ENCODE measurements at places on chromosomes 6 and 20.

GRCh38 chr20:47927944-47928343 is 142.7 kb upstream of the SULF2 start:
- DNase-seq, result no peak

DNA sequence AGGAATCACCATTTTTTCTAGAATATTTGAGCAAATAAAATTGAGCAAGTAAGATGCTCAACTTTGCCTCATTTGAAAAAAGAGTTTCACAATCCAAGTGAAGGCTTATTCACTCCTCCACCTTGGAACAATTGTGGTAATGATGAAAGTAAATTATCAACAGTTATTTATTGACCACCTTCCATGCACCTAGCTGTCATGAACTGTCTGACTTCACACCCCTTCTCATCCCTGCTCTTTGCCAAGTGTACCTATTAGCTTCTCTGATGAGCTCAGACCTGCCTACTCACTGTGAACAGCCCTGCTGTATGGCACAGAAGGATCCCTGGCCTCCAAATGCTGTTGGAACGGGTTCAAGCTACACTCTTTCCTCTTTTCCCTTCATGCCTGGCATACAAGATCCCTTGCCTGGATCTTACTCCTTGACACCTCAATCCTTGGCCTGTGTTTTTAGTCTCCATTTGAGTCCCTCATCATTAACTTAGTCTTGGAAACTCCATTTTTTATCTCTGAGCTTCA is 99.0 kb upstream of the PREP start:
- no peak for DNase-seq

GRCh38 chr6:11072101-11072500 is 21.5 kb upstream of the SMIM13 start:
- no peak for DNase-seq

DNA sequence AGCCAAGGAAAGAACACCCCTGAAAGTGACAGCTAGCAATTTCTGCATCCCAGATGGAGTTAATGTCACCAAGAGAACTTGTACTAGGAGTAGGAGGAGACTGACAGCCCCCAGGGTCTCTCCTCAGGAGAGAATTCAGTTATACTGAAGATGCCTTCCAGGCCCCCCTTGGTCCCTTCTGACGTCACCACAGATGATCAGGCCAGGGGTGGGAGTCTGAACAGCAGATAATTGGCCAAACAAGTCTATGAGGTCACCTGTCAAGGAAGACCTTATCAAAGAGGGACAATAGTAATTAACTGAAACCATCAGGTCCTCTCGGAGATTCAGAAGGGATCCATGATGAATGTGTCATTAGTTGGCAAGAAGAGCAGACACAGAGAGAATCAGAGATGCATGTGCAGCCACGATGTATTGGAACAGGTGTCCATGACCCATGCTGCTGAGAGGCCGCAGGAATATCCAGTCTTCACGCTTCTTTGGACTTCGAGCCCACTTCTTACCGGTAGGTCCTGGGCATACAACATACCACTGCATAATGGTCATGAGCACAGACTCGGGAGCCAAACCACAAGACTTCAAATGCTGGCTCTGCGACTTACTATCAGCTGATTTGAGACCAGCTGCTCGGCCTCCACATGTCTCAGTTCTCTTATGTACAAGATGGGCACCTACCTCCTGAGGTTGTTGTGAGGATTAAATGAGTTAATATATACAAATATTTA is 10.2 kb downstream of the TRIM10 start:
- DNase-seq, result no peak

DNA sequence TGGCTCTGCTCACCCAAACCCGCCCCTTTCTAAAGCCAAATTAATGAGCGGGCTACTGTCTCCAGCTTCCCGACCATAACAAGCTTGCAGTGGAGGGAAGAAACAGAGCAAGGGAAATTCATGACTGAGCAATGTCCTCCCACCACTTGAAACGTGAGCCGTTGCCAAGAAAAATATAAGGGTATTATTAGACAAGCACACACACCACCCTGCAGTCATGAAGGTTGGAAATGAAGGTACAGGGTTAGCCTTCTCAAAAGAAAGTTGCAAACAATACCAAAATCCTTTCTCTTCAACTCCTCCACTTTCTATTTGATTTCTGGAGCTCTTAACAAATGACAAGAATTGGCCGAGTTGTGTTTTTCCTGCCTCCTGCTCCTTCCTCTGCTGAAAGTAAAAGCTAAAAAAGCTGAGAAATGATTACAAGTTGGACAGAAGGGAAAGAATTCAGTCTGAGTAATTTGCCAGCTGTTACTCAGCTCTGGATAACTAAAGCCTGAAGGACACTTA is 151.1 kb upstream of the B3GAT2 start:
- no peak for DNase-seq

DNA sequence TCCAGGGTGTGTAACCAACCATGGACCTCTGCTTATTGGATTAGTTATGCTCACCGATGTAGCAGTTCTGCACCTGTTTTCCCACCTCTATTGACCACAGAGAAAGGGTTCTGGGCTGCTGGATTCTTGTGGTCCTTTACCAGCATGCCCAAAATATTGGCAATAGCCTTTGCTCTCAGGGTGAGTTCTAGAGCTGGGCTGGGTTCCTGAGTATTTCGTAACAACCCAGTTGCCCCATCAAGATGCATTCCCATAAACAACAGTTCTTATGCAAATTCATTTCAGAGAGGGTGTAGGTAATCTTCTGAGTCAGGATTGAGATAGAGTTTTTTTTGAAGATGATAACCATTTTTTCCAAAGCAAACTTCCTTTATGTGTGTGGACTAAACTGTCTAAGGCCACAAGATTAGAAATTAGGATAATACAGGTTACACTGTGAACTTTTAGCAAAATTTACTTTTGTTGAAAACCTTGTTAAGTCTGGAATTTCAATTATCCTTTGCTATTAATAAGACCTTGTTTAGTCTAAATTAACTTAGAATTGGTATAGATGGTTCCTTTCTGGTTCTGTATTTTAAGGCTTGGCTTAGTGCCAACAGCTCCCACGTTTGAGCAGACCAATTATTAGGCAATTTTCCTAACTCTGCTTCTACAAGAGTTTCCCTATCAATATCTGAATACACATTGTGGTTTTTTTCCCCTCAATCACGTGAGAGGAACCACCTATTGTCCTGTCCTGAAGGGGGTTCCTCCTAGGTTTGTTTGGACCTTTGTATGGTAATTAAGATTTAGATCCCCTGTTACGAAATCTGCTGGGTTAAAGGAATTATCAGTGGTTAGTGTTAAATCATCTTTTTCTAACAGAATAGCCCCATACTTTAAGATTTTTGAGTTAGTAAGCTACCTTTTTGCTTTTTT is 46.1 kb downstream of the TBX18 start:
- no peak for DNase-seq

DNA sequence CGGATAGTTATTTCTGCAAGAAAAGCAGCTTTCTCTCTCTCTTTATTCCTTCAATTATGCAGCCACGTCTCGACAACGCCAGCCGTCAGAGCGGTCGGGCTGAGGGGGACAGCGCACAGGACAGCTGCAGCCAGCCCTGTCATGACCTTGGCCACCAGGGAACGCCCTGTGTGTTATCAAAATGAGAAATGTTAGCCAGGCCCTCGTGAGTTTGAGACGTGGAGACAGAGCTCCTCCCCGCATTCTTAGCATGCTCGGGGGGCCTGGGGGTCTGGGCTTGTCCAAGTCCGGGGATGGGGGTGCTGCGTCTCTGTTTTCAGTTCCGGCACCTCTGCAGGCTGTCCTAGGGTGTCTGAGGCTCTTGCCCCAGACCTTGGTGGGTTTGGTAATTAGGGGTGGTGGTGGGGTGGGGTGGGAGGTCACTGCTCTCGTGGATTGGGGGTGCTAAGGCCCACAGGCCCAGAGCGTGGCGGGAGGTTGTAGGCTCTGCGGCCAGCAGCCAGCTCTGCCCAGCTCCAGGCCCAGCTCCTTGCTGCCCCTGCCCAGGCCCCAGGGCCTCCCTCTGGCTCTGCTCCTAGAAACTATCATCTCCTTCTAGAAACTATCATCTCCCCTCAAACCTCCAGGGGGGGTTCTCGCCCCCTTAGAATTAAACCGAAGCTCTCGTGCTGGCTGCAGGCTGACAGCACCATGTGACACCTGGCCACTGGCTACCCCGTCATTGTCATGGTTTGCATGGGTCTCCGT is 54.3 kb upstream of the GATA5 start:
- DNase-seq, result no peak

DNA sequence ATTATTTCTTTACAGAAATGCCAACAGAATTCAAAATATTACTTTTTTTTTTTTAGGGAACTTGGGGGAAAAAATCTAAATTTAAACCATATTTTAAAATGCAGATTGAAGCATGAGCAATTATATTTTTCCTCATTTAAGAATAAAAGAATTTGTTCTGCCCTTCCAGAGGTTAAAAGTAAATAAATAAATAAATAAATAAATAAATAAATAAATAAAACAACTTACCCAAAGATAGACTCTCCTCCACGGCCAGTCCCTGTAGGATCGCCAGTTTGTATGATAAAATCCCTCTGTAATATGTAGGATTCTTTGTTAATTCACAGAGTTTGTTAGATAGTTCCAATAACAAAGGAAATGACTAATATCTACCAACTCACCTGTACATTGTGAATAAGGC is 4.7 kb downstream of the PPIL4 start:
- no peak for DNase-seq

DNA sequence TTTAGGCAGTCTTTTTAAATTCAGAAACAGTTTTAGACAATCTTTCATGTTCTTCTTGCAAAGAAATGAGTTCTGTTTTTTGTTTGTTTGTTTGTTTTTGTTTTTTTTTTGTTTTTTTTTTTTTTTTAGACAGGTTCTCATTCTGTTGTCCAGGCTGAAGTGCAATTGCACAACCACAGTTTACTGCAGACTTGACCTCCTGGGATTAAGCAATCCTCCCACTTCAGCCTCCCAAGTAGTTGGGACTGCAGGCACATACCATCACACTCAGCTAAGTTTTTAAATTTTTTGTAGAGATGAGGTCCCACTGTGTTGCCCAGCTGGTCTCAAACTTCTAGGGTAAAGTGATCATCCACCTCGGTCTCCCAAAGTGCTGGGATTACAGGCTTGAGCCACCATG is 96.2 kb downstream of the OTOR start:
- no peak for DNase-seq

DNA sequence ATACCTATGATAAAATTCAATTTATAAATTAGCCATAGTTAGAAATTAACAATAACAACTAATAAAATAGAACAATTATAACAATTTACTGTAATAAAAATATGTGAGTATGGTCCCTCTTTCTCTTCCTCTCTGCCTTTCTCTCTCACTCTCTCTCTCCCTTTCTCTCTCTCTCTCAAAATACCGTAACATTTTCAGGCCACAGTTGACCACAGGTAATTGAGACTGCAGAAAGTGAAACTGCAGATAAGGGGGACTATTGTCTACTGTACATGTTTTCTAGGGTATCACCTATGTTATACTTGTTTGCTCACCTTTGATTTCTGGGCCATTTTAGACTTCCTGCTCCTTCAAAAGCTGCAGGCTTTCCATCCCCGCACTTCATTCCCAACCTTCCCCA is 46.8 kb downstream of the LY86 start:
- no peak for DNase-seq

DNA sequence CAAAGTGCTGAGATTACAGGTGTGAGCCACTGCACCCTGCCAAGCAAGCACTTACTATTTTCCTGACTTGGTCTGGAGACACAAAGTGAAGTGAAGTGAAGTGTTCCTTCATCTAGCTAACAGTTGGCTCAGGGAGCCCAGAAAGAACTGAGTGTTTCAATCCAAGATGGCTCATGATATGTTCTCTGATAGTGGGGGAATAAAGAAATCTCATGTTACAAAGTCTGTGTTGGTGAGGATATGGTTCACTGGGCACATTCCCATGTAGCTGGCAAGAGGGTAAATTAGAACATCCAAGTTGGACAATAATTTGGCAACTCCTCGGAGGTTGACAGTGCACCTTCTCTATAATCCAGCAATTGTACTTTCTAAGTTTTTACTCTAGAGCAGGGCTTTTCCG is 5.0 kb upstream of the ITPR3 start:
- DNase-seq, result no peak

DNA sequence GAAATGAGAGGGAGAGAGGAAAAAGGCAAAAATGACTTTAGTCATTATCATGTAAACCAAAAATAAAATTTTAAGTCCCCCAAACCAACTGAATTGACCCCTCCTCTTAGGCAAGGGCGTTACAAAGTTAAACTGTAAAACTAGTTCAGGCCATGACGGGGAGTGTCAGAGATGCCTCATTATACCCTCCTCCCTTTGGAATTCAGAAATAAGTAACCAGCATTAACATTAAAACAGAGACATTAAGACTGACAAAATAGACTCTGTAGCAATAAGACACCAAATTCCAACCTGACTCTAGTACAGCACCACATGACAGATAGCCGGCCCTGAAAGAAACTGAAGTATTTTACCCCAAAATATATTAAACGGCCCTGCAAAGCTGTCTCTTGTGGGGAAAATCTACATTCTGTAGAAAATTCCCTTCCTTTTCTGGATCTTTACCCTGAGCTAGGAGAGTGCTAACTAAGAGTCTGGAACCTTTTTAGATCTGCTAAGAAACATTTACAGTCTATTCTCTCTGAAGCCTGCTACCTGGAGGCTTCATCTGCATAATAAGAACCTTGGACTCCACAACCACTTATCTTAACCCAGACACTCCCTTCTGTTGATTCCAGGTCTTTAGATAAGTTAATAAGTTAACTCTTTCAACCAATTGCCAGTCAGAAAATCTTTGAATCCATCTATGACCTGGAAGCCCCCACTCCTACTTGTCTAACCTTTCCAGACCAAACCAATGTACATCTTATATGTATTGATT is 150.7 kb downstream of the PKHD1 start:
- DNase-seq, result no peak

DNA sequence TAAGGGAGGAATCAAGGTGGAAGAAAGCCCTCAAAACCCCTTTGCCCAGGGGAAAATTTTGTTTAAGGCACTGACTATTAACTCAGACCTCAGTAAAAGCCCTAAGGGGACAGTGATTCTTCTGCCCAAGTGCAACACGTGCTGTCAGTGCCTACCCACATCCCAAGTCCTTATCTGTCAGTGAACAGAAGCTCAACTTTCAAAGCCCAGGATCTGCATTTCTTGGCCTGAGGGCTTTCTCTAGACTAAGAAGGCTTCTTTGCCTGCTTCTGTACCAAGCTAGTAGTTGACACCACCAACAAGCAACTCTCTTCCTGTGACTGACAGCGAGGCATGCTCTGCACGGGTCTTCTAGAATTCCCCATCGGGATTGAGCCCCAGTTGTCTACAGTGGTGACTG is 416.0 kb upstream of the SPTLC3 start:
- no peak for DNase-seq

DNA sequence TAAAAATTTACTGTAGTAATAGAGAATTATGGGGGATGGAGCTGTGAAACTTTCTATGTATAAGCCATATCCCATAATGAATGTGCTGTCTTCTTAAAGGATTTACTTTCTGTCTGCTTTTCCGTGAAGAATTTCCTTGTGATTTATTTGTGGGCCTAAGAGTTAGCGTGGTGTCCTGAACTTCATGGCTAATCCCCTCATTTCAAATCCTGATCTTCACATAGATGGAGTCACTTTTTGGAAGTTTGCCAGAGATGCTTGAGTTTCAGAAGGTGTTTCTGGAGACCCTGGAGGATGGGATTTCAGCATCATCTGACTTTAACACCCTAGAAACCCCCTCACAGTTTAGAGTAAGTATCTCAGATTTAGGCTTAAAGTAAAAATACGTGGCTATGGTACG is 19.4 kb upstream of the CLDN20 start:
- no peak for DNase-seq

- DNase-seq, result no peak
Observed at GRCh38 chr6:80967609-80968008, 784.9 kb downstream of the TENT5A start.

GRCh38 chr6:149499066-149499465 is 14.3 kb upstream of the ZC3H12D start:
- no peak for DNase-seq

- DNase-seq, result no peak
Observed at GRCh38 chr6:22029171-22029570, 267.7 kb downstream of the PRL start.

- DNase-seq, result no peak
Observed at GRCh38 chr20:25720285-25720684, 23.6 kb upstream of the ZNF337 start.

All from activated T-cell treated with anti-CD3 and anti-CD28 coated beads, Interleukin-2, amount 50 U/mL, for 48 hours (primary cell).